ENCODE measurements at places on chromosomes 2 and 18.

- no peak for DNase-seq
Measured at GRCh38 chr18:74331404-74331803, 15.8 kb downstream of the C18orf63 start.

GRCh38 chr2:47486841-47487497 lies 84.0 kb downstream of the MSH2 start:
- no peak for DNase-seq

GRCh38 chr2:173119069-173119807 lies 43.6 kb downstream of the MAP3K20 start:
- DNase-seq, result no peak

- DNase-seq, result no peak
Measured at GRCh38 chr2:128298846-128299507, 19.7 kb downstream of the HS6ST1 start.

DNA sequence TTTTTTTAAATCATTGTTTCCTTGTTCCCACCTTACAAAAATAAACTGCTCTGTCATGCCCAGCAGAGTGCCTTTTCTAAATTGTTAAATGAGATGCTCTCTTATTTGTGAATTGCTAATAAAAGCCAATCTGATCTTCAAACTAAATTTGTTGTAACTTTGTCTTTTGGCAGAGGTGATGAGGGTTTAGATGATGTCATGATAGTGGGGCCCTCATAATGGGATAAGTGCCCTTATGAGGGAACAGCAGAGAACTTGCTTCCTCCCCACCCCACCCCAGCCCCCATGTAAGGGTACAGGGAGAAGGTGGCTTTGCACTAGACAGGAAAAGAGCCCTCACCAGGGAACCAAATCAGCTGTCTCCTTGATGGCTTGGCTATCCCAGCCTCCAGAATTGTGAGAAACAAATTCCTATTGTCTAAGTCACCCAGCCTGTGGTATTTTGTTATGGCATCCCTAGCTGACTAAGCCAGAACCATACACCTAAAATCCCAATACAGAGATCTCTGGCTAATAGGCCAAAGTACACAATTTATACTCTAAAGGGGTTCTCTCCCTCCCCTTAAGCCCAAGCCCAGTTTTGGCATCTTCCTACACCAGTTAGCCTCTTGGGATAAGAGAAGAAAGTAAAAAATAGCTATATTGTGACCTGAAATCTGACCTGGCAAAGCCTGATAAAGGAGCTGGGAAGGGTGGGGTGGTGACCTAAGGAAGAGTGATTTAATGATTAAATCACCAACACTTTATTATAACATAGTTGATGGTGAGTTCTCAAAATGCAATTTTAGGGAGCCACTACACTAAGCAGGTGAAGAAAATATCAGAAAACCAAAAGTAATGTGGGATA lies 40.3 kb upstream of the HNRNPA3 start:
- no peak for DNase-seq

- DNase-seq, result no peak
Measured at GRCh38 chr2:234950730-234951663, 820 bp upstream of the SH3BP4 start.

DNA sequence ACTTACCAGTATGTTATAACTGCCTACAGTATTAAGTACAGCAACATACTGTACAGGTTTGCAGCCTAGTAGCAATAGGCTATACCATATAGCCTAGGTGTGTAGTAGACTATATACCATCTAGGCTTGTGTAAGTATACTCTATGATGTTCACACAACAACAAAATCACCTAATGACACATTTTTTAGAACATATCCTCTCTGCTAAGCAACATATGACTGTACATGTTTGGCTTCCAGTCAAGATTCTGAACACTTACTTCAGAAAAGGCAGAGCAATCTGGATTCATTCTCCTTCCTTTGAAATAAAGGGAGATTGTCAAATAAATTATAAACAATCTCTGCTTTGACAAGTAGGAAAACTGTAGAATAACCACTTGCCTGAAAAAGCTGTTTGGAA lies 81.8 kb downstream of the EXOC6B start:
- no peak for DNase-seq

GRCh38 chr2:178123163-178123562 lies 10.9 kb downstream of the RBM45 start:
- DNase-seq, result no peak

DNA sequence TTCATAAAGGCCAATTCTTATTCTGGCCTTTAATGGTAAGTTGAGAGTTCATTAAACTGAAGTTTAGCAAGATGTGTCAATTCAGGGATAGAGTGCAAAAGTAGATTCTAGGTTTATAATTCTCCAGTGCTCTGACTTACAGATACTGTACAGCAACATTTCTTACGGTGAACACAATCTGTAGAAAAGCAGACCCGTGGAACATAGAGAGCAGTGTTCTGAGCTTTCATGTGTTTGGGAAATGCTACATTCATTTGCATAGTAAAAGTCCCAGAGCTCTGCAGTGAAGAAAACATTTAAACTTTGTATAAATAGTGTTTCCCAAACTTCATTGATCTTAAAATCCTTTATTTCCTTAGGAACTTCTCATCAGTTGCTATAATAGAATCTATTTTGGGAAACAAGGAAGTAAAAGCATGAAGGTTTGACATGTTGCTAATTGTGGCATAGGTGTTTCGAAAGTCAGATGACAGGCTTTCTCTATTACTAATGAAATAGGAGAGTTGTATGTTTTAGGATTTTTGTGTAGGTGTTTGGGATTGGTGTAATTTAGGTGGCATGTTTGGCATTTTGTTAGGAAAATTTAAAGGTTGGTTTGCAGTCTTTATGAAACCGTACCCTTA lies 138.2 kb downstream of the ASXL3 start:
- peak; percentile 2 for DNase-seq

DNA sequence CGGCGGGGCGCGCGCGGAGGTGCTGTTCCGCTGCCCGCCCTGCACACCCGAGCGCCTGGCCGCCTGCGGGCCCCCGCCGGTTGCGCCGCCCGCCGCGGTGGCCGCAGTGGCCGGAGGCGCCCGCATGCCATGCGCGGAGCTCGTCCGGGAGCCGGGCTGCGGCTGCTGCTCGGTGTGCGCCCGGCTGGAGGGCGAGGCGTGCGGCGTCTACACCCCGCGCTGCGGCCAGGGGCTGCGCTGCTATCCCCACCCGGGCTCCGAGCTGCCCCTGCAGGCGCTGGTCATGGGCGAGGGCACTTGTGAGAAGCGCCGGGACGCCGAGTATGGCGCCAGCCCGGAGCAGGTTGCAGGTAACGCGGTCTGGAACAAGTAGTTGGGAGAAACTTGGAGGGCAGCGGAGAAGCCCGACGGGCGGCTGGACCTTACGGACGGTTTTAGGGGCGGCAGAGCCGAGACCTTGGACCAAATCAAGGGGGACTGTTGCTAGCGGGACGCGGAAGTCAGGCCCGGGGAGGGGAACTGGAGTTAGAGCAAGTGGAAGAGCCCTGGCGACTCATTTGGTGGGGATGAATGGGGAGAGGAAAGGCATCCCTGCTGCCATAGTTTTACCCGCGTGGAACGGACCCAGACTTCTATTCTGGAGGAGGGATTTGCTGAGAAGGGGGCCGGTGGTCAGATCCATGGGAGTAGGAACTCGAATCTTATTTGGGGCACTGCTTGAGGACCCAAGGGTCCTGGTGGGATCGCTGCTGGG lies 573 bp downstream of the IGFBP2 start:
- no peak for DNase-seq

DNA sequence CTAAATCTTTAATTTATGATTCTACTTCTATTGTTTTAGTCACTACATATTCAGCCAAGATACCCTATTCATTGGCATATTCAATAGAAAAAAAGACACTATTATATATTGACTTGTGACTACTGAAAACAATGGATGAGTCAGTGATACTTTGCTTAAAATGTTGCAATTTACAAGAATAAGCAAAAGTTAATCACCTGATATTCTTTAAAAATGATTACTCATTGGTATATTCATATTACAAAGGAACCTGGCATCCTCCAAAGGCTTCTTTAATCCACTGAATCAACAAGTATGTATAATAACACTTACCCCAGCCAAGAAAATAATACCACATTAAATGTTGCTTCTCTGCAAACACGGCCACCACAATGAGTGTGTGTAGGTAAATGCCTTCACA lies 87.8 kb downstream of the CALCRL start:
- no peak for DNase-seq

GRCh38 chr2:36489281-36489680 lies 108.7 kb downstream of the FEZ2 start:
- DNase-seq, result no peak

- DNase-seq, result no peak
Measured at GRCh38 chr2:239238839-239239606, 161.8 kb downstream of the HDAC4 start.

GRCh38 chr2:40451918-40452605 lies at the start of gene SLC8A1:
Gene SLC8A1 (minus strand): TSS chr2:40452090.
- no peak for DNase-seq

- DNase-seq, result no peak
Measured at GRCh38 chr2:105732101-105732500, 12.6 kb upstream of the NCK2 start.

GRCh38 chr18:70453058-70453775 lies 164.4 kb downstream of the SOCS6 start:
- DNase-seq, result no peak

DNA sequence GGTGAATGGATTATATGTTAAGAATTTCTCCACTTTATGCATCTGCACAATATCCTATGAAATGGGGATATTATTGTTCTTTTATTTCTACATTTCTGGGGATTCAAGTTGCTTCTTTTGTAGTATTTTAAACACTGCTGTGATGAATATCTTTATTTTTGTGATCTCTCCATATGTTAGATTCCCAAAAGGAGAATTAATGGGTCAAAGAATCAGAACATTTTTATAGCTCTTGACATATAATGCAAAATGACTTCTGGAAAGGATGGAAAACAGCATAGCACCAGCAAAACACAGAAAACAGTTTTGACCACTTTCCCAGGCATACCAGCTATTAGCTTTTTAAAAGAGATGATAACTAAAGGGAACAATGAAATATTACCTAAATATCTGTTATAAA lies 135.5 kb downstream of the NCKAP5 start:
- no peak for DNase-seq
